AG09319 (cell line): ENCODE measurements at places on chromosomes 16 and 17.

GRCh38 chr17:68423251-68423650 is 34.0 kb downstream of the WIPI1 start:
- DNase-seq, result no peak

- no peak for DNase-seq
Measured at GRCh38 chr16:64362193-64362592, 759.7 kb downstream of the CDH11 start.

DNA sequence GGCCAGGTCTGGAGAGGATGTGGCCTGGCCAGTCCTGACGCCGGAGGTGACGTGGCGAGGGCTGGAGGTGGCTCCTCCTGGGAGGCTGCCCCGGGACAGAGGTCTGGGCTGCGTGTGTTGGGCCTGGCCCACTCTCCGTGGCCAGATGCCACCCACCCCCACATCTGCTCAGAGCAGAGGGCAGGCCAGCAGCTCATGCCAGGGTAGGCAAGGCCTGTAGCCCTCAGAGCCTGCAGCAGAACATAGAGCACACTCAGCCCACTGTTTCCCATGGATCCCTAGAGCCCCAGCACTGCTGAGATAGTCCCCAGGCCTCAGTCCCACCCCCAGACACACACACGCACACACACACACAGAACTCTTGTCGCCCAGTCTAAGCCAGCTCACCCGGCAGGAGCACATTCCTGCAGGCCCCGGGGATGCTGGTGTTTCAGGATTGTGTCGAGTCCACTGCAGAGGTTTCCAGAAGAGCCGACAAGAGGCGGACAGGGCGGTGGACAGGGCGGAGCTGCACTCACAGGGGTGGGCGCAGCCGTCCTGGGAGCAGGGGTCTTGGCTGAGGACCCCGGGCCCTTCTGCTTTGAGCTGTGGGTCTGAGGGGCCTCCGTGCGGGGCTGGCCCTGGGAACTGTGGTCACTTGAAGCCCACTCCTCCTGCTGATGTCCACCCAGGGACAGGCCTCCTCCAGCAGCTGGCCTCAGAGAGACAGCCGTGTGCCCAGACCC is 33.4 kb downstream of the SOX8 start:
- no peak for DNase-seq

DNA sequence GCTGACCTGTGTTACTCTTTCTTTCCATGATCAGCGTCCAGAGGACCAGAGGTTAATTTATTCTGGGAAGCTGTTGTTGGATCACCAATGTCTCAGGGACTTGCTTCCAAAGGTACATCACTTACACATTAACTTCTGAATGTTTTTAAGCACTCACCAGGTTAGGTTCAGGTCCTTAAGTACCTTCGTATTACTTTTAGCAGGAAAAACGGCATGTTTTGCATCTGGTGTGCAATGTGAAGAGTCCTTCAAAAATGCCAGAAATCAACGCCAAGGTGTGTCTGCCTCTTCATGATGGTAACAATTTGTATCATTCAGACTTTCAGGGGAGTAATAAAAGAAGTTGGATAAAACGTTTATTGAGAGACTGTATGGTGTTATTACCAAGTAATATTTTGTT is 3.3 kb downstream of the HERPUD1 start:
- no peak for DNase-seq

- no peak for DNase-seq
Measured at GRCh38 chr17:4319221-4319620, 47.3 kb downstream of the UBE2G1 start.

- DNase-seq, result peak; percentile 3
Measured at GRCh38 chr17:67105213-67105612, 60.9 kb downstream of the CACNG1 start.

DNA sequence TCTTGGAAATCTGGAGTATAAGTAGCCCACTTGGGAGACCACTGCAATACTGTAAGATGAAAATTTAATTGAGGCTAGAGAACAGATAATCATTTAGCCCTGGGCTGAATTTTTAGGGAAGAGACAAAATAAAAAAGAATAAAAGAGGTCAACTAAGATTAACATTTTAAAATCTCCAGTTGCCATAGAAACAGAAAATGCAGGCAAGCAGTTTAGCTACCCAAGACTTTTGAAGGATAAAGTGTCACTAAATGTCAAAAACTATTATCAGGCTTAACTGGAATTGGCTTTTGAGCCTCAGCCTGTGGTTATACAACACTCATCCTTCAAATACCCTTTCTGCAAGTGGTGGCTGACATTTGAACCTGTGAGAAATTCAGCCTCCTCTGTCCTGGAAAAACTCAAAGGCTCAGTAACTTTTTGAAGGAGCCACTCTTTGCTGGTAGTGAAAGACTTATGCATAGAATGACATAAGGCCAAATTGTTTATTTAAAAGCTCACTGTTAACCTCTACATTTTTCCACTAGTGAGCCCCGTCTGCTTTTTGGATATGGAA is 220.7 kb upstream of the KCNJ16 start:
- no peak for DNase-seq

- DNase-seq, result no peak
Measured at GRCh38 chr16:57915811-57916488, 55.0 kb downstream of the CNGB1 start.

GRCh38 chr16:1351215-1351581 is 480 bp downstream of the TSR3 start:
- no peak for DNase-seq

GRCh38 chr16:2842340-2843000 is 12.4 kb downstream of the ZG16B start:
- DNase-seq, result no peak

- DNase-seq, result no peak
Measured at GRCh38 chr17:75767881-75768280, 2.9 kb upstream of the GALK1 start.

GRCh38 chr16:19283637-19284036 is 1.9 kb upstream of the CLEC19A start:
- no peak for DNase-seq

GRCh38 chr17:8186446-8186786 is 3.6 kb downstream of the BORCS6 start:
- no peak for DNase-seq

GRCh38 chr16:4384509-4384942 is 12.9 kb downstream of the VASN start:
- peak; percentile 71 for DNase-seq

- no peak for DNase-seq
Measured at GRCh38 chr17:33802349-33803198, 452.5 kb upstream of the CCL2 start.

- no peak for DNase-seq
Measured at GRCh38 chr17:49755663-49756283, 8.2 kb downstream of the FAM117A start.

- no peak for DNase-seq
Measured at GRCh38 chr17:14950686-14951085, 314.4 kb downstream of the PMP22 start.

- no peak for DNase-seq
Measured at GRCh38 chr16:89110641-89111040, 17.0 kb downstream of the ACSF3 start.
